ENCODE measurements at places on chromosomes 4 and X.

DNA sequence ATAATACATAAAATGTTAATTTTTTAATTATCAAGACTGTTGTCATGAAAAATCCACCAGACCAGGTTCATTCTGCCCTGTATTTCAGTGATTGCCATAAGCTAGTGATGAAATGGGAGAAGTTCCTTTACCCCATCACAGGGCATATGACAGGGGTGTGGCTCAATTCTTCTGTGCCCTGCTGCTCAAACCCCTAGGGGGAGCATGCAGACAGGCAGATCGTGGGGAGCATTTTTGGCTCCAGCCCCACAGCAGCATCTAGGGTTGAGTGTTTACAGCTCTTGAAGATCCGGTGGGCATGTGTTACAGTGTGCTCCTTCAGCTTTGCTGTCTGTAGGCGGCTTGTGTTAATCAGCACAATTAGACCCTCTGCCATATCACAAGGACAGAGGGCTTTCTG, 700.7 kb downstream of the PCDH18 start:
- DNase-seq, result no peak

DNA sequence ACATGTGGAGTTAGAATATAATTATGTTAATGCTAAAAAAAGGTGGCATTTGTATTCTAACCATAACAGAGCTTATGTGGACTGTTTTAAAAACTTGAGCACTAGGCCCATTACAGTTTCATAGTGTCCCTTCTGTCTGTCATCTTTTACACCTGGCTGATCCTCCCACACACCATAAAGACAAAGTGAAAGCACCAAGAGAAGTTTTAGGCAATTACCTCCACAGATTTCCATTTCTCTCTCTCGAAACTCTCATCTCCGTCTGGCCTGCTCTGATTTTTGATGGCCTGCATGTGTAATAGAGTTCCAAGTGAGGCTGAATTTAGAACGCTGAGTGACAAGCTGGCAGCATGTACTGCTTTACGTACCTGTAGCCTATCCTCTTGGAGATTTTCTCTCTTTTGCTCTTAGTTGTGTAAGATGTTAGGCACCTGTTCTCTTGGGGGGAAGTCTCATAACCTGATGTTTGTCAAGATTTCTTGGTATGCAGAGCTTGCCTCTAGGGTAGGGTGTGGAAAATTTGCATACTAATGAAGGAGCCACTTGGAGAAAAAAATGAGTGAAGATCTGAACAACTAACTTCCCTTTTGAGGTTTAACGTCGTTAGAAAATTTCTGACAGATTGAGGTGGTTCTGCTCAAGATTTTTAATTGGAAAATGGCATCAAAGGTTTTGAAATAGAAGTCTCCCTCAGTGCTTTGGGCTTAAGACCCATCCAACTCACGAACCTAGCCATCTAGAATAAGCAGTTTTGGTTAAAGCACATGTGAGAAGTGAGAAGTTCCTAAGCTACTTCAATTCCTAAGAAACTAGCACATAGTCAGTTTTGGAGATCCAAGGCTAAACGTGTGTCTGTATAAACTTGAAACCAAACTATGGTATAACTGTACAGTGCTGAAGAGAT, 57.6 kb upstream of the RAP1GDS1 start:
- DNase-seq, result peak; percentile 73

DNA sequence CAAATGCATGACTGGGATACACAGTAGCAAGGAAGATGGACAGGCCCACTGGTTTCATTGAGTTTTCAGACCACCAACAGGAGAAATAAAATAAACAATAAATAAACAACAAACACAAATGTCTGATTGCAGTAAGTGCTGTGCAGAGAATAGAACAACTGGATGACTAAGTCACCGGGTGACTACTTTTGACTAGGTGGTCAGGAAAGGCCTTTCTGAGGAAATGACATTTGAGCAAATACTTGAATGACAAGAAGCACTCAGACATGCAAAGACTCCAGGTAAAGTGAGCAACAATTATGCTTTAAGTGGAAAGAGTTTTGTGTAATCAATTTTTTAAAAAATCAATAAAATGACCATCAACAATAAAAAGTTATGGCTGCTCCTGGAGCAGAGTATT, 137.7 kb downstream of the BTC start:
- no peak for DNase-seq

GRCh38 chrX:27008486-27008885, 454.7 kb downstream of the PPP4R3C start:
- no peak for DNase-seq

DNA sequence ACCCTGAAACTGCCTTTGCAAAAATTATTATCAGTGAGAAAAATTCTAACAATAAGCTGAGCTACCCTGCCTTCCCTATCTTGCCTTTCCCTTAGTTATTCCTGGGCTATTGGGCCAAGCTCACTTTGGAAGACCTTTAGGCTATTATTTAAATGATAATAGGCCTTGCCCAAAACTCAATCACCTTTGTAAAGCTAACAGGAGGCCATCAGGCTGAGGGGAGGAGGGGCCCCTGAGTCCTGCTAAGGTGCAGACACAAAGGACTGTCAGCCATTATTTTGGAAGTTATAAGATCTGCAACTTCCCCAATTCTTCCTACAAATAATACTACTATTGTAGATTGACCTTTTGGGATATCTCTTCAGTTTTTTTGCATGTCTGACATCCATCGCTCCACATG, 278.8 kb upstream of the DIAPH2 start:
- no peak for DNase-seq

GRCh38 chr4:53545942-53546581, 45.2 kb downstream of the LNX1 start:
- DNase-seq, result no peak

All from GM13976 (cell line).